ENCODE measurements at places on chromosomes 5 and 9.

- no peak for DNase-seq
Measured at GRCh38 chr9:129198319-129199043, 20.4 kb upstream of the IER5L start.

- no peak for DNase-seq
Measured at GRCh38 chr5:91118796-91119195, 264.3 kb downstream of the ARRDC3 start.

- DNase-seq: peak; percentile 43
Measured at GRCh38 chr5:65262649-65263059, 219.1 kb downstream of the ADAMTS6 start.

DNA sequence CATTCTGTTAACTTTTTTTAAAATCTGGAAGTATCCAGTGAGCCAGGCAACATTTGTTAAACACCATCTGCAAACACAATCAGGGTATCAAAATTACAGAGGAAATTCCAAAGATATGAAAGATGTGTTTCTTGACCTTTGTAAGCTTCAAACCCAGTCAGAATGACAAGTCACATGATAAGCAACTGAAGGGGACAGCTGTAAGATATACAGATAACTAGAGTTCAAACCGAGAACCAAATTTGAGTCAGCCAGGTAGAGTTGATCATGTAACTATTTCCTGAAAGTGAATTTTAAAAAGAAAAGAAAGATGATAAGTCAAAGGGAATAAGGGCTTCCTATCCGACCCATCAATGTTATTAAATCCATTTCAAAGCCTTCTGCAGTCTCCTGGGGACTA lies 196.2 kb downstream of the DEPDC1B start:
- DNase-seq: no peak

DNA sequence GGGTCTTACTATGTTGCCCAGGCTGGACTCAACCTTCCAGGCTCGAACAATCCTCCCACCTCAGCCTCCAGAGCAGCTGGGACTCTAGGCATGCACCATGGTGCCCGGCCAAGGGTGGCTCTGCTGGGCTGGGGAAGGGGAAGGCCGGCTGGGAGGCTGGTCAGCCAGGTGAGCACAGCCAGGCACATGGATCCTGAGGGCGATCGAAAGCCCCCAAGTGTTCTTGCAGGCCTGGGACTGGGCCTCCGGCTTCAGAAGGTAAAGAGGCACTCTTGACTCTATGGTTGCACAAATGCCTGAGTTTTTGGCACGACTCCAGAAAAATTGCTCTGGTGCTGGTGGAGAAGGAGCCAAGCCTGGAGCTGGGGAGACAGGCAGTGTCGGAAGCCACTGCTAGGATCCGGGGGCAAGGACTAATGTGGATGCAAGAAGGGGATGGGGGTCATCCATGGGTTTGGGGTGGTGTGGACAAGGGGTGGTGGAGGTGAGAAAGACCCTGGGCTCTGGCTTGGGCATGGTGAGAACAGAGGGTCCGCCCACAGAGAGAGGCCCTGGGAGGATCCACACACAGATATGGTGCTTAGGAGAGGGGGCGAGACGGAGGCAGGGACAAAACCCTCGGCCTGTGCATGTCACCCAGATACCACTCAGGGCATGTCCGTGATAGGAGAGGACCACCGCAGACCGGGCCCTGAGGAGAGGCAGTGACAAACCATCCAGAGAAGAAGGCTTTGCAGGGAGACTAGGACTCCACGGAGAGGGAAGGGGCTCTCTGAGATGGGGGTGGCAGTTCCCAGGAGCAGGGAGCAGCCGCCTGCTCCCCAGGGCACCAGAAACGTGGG lies 51.1 kb upstream of the COL5A1 start:
- DNase-seq: peak; percentile 72
